CD4-positive, alpha-beta T cell treated with Interleukin-15 for 1 hour (primary cell): ENCODE measurements at places on chromosomes 1 and 21.

- DNase-seq: no peak
Observed at GRCh38 chr1:239954836-239955235, 136.8 kb upstream of the FMN2 start.

DNA sequence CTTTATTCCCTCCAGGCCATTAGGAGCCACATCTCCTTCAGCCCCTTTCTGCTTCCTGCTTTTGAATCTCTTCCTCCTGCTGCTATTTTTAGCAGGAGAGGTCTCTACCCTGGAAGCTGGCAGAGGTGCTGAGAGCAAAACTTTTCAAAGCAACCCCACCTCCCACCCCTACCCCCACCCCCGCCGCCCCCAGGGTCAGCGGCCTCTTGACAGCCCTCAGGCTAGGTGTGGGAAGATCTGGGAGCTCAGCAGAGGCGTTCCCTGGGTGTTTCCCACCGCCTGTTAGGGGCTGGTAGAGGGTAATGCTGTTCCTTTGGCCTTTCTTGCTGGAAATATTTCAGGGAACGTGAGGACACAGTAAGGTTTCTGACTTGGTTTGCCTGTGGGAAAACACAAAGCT, 112.5 kb upstream of the CACHD1 start:
- no peak for DNase-seq

DNA sequence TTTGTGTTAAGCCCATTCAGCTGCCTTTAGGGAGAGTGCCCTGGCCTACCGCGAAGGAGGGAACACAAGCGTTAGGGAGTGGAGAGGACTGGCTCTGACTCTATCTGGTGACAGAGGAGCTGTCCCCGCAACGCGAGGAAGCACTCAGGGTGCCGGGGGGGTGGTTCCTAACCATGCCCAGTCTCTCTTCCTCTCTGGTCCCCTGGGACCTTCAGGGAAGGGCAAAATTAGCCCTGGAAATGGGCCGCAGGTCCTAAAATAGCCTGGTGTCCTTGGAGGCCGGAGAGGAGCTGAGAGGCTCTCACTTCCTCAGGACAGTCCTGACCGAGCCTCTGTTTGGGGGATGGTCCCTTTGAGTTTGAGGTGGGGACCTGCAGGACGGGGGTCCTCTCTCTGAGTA, 5.8 kb downstream of the SLC45A1 start:
- DNase-seq: no peak

- DNase-seq: no peak
Observed at GRCh38 chr1:119784191-119784781, 15.6 kb upstream of the HMGCS2 start.

GRCh38 chr1:201877877-201878401, 10.8 kb upstream of the SHISA4 start:
- DNase-seq: no peak
